ENCODE measurements at places on chromosomes 11 and 22.

DNA sequence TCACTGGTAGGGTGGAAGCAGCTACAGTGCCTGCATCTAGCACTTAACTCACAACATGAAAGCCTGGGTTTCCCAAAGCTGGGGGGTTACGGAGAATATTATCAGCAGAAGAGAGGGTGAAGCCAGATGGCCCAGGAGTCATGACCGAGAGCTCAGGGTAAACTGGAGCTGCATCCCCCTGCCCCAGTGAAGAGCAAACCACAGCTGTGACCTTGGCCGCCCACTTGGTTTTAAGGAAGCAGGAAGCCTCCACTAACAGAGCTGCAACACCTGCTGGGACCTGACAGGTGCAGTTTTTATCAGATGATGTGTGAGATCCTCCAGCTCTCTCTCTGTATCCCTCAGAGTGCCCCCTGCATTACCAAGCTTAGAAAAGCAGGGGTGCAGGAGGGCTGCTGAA is 20.9 kb downstream of the TCP11L1 start:
- no peak for DNase-seq

GRCh38 chr22:41315586-41315985 is 14.3 kb downstream of the ZC3H7B start:
- DNase-seq, result no peak

GRCh38 chr11:73156114-73156513 is 14.0 kb upstream of the FCHSD2 start:
- DNase-seq, result no peak

DNA sequence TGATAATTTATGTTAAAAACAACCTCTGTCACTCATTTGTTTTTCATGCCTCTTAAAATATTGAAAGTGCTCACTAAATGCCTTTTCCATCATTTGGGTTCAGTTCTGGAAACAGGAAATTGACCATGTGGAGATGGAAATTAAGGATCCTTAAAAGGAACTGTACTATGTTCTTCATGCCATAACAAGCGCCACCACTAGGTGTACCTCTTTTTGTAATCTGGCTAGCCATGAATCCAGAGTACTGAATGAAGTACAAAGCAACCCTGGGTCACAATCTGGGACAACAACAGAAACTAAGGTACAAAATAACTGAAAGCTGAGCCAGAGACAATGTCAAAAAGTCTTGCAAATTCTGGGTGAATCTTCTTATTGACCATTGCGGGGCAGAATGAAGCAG is 559.1 kb downstream of the FAM181B start:
- no peak for DNase-seq

GRCh38 chr11:46281371-46281831 is 3.9 kb downstream of the CREB3L1 start:
- no peak for DNase-seq

Data from GM10248 (cell line).